ELF-1 (cell line): ENCODE measurements at places on chromosomes 12 and 14.
A peak's percentile ranks its signal among the peaks of the same experiment; 100 is the strongest.

DNA sequence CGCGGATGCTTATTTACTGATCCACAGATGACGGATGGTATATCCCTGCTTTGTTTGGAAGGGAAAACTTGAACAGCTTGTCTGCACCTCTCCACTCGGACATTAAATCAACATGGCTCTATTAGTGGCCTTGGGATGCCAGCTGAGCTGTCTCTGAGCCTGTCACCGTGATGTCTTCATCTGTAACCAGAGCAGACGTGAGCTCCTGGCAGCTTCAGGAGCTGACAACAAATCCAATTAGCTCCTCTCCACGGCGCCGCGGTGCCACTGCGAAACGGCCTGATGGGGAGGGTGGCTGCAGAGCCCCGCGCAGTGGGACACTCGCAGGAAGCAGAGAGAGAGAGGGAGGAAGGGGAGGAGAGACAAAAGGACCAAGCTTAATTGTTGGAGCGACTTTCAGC is 112.3 kb downstream of the PAPOLA start:
- peak; percentile 14 for DNase-seq

DNA sequence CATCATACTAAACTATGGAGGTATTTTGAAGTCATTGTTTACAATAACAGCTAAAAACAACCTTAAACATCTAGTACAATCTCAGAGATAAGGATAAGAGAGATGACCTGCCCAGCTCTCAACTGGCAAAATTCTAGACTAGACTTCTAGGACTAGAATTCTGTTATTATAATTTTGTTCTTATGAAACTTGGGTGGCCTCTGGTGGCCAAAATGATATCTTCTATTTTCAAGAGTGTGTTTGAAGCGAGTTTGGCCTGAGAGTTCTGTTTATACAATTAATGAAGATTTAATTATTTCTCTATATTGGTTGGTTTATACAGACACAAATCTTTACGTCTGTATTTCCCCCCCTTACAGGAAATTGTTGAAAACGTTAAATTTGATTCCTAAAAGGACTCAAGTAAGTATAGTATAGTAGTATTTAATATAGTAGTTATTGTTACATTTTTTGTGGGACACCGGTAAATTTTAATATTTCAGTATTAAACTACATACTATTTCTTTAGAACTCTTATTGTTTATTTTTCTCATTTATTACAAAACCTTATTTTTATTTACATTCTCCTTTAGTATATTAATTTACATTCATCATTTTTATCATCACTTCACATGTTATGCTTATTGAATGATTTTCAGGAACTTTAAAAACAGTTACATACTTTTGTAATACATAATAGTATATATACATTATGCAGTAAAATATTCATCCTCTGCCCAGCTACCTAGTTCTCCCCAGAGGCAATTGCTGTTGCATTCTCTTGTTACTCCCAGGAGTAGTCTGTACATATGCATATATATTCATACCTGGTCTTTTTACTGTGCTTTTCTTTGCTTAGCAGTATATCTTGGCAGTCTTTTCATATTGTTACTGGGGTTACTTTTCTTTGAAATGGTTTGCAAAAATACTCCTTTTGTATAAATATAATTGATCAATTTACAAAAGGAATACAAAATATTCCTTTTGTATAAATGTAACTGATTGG is 6.6 kb downstream of the PPHLN1 start:
- DNase-seq: no peak

GRCh38 chr12:58919231-58920101 is 838 bp downstream of the LRIG3 start:
- DNase-seq: peak; percentile 60

DNA sequence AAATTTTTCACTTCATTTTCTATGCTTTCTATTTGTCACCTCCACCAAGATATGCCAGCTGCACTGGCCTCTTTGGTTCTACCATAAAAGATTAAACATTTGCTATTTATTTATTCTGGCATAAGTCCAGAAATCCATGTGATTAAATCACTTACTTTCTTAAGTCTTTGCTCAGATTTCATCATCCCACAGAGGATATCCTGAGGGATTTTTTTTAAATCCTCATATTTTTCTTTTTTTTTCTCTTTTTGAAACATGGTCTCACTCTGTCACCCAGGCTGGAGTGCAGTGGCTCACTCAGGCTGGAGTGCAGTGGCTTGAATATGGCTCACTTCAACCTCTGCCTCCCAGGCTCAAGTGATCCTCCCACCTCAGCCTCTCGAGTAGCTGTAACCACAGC is 645.4 kb upstream of the ATXN7L3B start:
- no peak for DNase-seq

- DNase-seq: peak; percentile 91
Observed at GRCh38 chr12:58540480-58541299, 379.6 kb downstream of the LRIG3 start.

- peak; percentile 40 for DNase-seq
Observed at GRCh38 chr12:51419425-51420193, 5.0 kb upstream of the SLC4A8 start.

GRCh38 chr14:24712909-24713308 is 78.9 kb upstream of the GZMB start:
- DNase-seq: no peak

- DNase-seq: no peak
Observed at GRCh38 chr12:128867466-128867865, 14.2 kb downstream of the GLT1D1 start.

- DNase-seq: no peak
Observed at GRCh38 chr12:66302827-66303169, 505 bp downstream of the HELB start.

DNA sequence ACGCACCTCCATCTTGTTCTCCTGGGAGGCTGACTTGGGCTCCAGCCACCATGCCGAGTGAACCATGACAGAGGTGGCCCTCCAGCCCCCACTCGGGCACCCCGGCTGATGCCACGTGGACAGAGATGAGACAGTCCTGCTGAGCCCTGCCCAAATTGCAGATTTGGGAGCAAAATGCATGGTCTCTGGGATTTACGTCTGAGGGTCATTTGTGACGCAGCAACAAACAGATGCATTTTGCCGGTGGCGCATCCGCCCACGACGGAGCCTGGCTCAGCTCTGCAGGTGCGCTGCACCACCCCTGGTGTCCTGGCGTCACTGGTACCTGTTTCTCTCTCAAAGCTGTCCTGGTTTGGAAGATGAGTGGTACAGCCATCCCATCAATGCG is 31.1 kb upstream of the INF2 start:
- no peak for DNase-seq

- DNase-seq: no peak
Observed at GRCh38 chr14:23378612-23379220, 1.9 kb downstream of the CMTM5 start.

DNA sequence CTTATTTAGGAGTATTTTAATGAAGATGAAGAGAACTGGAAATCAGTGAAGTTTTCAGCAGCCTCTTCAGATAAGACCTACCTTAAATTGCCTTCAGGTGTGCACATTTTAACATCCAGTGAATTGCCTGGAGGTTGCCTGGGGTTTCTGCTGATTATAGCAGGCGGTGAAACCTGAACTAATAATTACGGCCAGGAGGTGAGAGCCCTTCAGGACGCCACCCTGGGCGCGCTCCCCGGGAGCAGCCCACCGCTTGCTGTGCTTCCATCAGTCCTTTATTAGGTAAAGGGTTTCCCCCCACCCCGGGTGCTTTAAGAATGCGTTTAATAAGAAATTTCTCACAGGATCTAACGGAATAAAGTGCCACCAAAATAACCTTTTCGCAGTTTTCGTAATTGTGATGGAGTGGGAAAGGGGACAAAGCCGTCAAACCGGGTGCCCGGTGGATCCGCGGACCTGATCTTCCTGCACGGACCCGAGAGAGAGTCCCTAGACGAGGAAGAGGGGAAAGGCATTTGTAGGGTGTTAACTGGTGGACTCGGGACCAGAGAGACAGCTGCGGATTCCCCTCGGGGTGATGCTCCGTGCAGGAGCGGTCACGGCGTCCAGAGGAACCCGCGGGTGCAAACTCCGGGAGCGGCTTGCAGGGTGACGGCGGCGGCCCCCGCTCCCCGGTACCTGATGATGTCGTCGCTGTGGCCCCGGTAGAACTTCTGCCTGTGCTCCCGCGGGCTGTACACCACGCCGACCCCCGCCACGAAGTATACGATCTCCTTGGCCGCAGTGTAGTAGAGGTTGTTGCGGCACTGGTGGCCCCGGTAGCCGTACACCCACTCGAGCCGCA is 902 bp downstream of the EML5 start:
- DNase-seq: peak; percentile 27

- DNase-seq: no peak
Observed at GRCh38 chr12:65343801-65344200, 65.3 kb downstream of the MSRB3 start.

GRCh38 chr14:59044707-59045106 is 143.8 kb upstream of the DAAM1 start:
- no peak for DNase-seq

- DNase-seq: no peak
Observed at GRCh38 chr12:14986449-14986848, 13.6 kb downstream of the PDE6H start.

- no peak for DNase-seq
Observed at GRCh38 chr14:49017447-49017846, 568.7 kb downstream of the RPS29 start.

GRCh38 chr14:102437997-102438915 is 71.3 kb downstream of the ANKRD9 start:
- DNase-seq: peak; percentile 90

- no peak for DNase-seq
Observed at GRCh38 chr12:124481257-124481750, 86.1 kb downstream of the NCOR2 start.

DNA sequence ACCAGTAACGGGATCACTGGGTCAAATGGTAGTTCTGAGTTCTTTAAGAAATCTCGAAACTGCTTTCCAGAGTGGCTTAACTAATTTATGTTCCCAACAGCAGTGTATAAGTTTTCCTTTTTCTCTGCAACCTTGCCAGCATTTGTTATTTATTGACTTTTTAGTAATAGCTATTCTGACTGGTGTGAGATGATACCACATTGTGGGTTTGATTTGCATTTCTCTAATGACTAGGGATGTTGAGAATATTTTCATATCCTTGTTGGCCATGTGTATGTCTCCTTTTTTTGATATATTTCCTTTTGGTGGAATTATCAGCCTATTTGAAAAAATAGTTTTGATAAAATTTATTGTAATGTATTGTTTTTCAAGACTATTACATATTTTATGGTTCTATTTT is 701.2 kb upstream of the FBXO33 start:
- no peak for DNase-seq

DNA sequence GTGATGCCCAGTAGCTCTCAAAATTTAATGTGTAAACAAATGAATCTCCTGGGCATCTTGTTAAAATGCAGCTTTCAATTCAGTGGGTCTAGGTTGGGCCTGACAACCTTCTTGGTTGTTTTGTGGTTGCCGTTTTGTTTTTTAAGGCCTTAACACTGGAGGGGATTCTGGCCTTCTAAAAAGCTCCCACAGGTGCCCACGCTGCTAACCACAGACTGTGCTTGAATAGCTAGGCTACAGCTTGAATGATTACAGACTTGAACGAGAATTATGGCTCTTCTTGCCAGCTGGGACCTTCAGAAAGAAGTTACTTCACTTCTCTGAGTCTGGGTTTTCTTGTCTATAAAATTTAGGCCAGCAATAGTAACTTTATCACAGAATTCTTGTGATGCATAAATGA is 1.3 kb upstream of the FLVCR2 start:
- DNase-seq: no peak

DNA sequence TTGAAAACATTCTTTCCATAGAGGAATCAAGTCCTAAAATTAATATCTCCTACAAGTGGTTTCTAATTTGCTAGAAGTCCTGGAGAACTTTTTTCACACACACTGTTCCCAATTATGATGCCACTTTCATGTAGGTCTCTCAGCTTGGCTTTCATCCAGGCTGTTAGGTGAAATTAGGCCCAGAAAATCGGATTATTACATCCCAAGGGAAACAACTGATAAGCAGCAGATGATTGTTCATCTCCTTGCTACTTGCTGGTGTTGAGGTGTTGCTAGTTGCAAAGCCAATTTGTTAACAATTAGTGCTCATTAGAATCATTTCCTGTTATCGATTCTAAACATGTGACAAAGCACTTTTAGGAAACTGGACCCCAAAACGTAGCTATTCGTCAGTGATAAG is 248.0 kb downstream of the PDZRN4 start:
- no peak for DNase-seq

- no peak for DNase-seq
Observed at GRCh38 chr12:6187948-6188793, 12.0 kb upstream of the CD9 start.

DNA sequence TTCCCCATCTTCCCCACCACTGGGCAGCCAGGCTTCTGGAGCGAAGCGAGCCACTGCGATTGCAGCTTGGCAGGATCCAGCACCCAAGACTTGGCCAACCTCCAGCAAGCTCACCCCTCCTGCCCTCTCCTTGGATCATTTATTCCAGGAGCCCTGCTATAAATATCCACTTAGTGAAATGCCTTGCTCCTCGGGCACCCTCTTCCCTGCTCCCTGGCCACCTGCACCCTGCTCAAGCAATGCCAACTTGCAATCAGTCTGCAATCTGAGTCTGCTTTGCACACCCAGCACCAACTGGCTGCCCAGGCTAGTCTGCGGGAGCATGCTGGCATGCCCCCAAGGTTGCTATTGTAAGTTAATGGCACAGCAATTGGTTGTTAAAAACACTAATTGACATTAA is 666.0 kb downstream of the MED13L start:
- DNase-seq: no peak
